Activated CD4-positive, alpha-beta memory T cell treated with anti-CD3 and anti-CD28 coated beads, Interleukin-2, amount 10 ng/mL, durations not matched to agents 7 days and 5 days (primary cell): ENCODE measurements at places on chromosomes 6 and 20. TPM values are rescaled to one million over a fixed set of nuclear protein-coding genes. Genes with fewer than 3 reads are reported as not detected.

Gene FAM209A
- total RNA-seq = 3.0 TPM

Gene SIRPD
- total RNA-seq = not detected

DNA sequence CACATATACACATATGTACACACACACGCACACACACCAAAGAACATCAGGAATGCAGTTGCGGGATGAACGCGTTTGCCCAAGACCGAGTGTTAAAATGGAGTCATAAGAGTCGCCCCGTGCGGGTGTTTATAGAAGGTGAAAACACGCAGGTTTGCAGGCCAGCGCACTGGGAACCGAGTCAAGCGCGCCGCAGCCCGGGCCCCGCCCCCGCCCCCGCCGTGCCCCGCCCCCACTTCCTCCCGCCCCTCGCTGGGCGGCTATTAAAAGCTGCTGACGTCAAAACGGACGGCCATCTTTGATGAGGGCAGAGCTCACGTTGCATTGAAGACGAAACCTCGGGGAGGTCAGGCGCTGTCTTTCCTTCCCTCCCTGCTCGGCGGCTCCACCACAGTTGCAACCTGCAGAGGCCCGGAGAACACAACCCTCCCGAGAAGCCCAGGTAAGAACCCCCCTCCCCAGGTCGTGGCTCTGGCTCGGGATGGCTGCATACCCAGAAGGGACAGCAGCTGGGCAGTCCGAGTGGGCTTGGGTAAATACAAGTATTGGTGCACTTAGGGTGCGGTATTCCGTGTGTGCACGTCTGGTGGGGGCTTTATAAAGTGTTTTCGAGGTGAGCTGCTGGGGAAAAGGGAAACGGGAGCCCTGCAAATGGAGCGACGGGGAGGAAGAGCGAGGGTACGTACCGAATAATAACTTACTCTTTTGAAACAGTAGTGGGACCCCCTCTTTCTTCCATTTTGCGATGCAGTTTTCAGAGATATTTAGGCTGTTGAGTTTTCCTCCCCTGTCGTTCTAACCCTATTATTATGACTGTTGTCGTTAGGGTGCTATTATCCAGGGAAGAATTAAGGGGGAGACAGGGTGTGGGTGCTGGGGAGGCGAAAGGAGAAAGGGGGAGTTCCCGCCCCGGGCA lies at the start of gene SNAP25:
SNAP25 (plus strand) TSS at position 295 of the 916 bp plus-strand sequence. CDS start 56,662 bp downstream, outside the sequence.
- peak; percentile 52 for DNase-seq

GRCh38 chr6:105459049-105459448 lies 56.2 kb upstream of the PREP start:
- peak; percentile 72 for DNase-seq

- DNase-seq = no peak
Observed at GRCh38 chr6:157117431-157118095, 205.8 kb downstream of the TMEM242 start.

DNA sequence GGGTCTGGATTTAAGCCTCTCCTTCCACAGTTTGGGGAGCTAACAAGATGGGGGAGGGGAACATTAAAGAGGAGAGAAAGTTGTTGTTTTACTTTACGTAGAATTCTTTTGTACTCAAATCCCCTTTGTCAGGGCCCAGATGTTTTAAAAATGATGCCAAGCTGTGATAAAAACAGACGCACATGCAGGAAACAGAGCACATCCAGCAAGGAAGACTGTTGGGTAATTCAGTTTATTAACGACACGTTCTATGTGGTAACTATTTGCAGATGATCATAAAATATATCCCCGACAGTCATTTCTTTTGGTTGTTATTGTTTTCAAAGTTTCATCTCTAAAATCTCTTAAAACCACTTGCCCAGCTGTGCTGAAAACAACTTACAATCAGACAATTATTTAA lies 307.0 kb upstream of the PRDM1 start:
- DNase-seq = no peak

Gene PROKR2
- not detected for total RNA-seq

DNA sequence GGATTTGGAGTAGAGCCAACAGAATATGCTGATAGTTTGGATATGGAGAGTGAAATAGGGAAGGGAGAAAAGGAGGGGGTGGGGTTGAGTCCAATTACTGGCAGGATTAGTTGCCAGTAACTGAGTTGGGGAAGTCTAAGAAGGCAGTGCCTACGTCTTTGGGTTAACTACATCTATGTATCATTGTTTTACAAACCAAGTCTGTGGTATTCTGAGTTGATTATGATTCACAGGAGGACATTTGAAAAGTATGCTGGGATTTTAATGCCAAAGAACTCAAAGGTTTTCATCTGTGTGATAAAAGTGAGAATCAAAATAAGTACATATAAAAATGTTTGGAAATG lies 14.7 kb downstream of the DSE start:
- no peak for DNase-seq

DNA sequence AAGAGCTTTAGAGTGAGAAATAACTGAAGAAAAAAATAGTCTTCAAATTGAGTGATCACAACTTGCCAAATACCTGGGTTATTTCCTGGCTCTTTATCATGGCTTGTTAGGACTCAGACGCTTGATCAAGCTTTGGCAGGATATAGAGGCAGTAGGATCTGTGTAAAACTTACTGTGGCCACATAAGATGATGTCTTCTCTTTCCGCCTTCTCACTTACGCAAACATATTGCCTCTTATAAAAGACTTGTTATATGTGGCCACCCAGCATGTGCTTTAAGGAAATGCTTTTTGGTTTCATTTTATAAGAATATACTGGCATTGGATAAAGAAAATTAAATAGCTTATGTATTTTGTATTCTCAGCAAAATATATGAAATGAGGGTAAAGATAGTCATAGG lies 101.8 kb upstream of the AKIRIN2 start:
- no peak for DNase-seq

GRCh38 chr6:90087106-90087833 lies 193.0 kb downstream of the GJA10 start:
- DNase-seq = no peak

- no peak for DNase-seq
Observed at GRCh38 chr20:38809942-38810341, 4.4 kb downstream of the PPP1R16B start.

- no peak for DNase-seq
Observed at GRCh38 chr6:4295058-4295782, 159.8 kb upstream of the ECI2 start.

GRCh38 chr6:53811082-53811481 lies 16.3 kb downstream of the LRRC1 start:
- no peak for DNase-seq

GRCh38 chr6:124982669-124983068 lies 20.4 kb downstream of the RNF217 start:
- DNase-seq = no peak

DNA sequence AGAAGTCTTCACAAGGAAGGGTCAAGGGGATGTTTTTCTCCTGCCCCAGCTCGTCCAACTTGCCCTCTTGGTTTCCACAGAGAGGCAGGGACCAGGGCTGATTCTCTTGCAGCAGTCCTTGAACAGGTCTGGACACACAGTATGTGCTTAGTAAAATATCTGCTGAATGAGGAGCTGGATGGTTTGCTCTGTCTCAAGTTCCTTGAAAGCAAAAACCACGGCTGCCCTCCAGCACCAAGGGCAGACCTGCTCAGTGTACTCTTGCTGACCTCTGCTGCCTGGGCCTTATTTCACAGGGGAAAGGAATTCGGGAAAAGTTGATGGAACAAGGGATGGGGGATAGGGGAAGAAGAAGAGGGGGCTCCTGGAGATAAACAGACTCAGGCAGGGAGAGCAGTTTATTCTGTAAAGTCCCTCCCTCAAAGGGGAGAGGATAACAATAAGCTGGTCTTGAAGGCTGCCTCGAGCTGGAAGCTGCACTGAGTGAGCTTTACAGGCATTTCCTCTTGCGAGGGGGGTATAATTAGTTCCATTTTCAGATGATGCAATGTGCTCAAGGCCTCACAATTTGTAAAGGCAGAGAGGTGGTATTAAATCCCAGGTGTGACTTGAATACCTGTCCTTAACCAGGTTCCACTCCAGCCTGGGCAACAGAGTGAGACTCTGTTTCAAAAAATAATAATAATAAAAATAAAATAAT lies 10.3 kb downstream of the KCNK5 start:
- DNase-seq = no peak

Gene BTN1A1
- total RNA-seq = not detected

DNA sequence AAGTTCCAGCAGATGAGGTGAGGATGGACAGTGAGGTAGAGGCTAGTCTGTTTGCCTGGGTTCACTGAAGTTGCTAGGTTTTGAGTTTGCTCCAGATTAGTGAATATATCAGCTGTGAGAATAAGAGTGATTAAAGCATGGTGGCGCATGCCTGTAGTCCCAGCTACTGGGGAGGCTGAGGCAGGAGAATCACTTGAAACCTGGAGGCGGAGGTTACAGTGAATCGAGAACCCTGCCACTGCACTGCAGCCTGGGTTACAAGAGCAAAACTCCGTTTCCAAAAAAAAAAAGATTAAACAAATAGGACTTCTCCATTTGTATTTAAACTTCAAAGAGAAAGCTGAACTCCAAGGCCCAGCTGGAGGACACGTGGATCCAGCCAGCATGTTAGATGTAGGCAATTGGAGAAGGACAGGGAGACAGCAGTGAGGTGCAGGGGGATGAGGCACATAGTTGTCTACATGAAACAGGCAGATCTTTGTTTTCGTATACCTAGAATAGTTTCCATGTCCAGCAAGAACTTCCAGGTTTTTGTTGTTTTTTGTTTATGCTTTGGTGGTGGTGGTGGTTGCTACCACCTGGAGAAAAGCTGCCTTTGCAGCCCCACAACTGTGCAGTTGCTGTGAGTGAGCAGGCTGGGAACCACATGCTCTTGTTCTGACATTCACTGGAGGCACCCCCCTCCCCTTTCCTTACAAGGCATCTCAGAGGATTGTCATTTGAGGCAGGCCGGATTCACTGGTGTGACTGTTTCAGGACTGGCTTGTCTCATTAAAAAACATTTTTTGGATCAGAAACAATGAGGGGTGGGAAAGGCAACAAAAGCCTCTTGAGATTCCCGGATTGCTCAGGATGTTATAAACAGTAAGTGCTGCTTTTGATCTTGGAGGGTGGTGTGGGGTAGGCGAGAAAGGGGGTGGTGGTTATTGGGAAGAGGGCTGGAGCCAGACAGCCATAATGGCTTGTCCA lies 72.3 kb downstream of the JARID2 start:
- DNase-seq = no peak

Gene EYA4
- not detected for total RNA-seq

Gene RALGAPA2
- 20.6 TPM for total RNA-seq

- DNase-seq = peak; percentile 47
Observed at GRCh38 chr20:36574366-36575135, 1.2 kb downstream of the TGIF2 start.

GRCh38 chr20:54168961-54169862 lies 4.6 kb downstream of the CYP24A1 start:
- no peak for DNase-seq

GRCh38 chr20:38725931-38726803 lies 1.9 kb downstream of the SLC32A1 start:
- DNase-seq = peak; percentile 61

DNA sequence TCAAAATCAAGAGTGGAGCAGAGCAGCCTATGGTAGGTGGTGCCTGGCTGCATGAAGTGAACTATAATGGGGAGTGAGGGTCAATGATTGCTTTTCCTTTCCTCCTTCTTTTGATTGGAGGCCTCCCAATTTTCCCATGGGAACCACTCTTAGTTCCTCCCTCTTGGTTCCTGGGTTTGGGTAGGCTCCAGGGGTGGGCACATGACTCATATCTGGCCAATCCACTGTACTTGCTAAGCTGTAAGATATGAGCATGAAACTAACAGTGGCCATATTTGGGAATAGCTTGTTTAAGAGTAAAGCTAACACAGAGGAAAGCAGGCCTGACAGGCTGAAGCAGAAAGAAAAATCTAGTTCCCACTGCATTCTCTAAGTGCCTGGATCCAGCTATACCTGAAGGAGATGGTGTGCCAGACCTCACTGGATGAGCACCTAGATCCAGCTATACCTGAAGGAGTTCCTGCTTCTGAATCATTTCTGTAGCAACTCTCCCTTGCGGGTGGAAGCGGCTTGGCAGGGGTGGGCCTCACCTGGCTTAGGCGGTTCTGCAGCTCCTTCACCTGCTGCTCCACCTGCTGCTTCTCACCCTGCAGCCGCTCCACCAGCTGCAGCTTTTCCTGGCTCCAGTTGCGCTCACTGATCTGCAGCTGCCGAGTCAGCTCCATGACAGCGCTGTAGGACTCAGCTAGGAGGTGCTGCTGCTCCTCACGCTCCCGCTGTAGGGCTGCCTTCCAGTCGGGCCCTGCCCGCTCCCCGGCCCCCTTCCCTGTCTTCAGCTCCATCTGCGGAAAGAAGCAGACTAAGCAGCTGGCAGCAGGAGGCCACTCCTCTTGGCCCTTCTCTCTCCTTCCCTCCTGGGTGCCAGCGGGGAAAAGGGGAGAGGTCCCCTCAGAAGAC lies 29.0 kb upstream of the DSN1 start:
- no peak for DNase-seq

DNA sequence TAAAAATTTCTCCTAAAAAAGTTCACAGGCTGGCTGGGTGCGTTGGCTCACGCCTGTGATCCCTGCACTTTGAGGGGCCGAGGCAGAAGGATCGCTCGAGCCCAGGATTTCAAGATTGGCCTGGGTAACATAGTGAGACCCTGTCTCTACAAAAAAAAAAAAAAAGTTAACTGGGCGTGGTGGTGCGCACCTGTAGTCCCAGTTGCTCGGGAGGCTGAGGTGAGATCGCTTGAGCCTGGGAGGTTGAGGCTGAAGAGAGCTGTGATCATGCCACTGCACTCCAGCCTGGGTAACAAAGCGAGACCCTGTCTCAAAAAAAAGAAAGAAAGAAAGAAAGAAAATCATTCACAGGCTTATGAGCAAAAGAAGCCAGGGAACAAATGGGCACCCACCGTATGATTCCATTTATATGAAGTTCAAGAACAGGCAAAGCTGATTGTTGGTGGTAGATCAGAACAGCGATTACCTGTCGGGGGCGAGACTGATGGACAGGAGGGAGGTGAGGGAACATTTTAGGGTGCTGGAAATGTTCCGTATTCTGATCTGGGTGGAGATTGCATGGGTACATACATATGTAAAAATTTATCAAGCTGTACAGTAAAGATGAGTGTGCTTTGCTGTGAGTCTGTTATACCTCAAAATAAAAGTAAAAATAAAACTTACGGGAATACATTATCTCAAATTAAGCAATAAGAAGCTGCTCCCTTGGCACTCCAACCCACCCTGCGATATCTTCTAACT lies 77.1 kb downstream of the FGD2 start:
- no peak for DNase-seq

GRCh38 chr6:14470671-14471070 lies 353.1 kb downstream of the CD83 start:
- DNase-seq = no peak

- DNase-seq = no peak
Observed at GRCh38 chr20:46394872-46395760, 11.3 kb downstream of the ELMO2 start.

DNA sequence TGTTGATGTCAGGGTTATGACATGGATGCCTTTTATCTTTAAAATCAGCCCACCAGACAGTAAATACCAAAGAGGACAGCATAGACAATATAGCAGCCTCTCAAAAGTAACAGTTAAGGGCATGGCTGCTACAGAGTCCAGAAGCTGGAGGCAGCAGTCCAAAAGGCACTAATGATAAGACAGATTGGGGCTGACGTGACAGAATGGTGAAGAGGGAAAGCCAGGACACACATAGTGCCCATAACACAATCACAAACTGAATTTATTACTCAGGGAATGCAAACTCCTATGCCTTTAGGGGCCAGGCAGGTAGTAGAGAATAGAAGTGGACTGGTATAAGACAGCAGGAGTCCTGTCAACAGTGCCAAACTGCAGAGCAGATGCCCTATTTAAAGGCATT lies 40.7 kb downstream of the TP53INP2 start:
- DNase-seq = no peak

Gene GJA10
- 3.4 TPM for total RNA-seq

- no peak for DNase-seq
Observed at GRCh38 chr6:51266604-51267003, 447.9 kb downstream of the TFAP2B start.

- DNase-seq = no peak
Observed at GRCh38 chr6:157813750-157814455, 9.1 kb upstream of the SNX9 start.

Gene TTK
- total RNA-seq = 35.9 TPM
